ENCODE measurements at places on chromosomes 2 and 18. TPM values are rescaled to one million over a fixed set of nuclear protein-coding genes. Genes with fewer than 3 reads are reported as not detected.
A peak's percentile ranks its signal among the peaks of the same experiment; 100 is the strongest.

DNA sequence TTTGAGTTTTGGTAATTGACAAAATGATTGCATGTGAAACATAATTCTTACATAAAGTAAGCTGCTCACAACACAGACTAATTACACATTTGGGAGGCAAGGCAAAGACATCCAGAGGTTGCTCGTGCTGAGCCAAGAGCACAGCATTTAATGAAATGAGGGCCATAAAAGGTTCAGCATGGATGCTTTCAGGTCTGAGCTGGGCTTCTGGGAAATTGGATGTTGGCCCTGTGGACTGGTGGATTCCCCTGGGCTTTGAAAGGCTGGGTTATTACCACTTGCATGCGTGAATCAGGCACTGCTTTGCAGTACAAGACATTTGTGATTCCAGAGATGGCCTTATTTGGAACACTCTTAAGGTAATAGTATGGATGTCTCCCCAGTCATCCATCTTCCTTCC lies 533.5 kb upstream of the NRP2 start:
- DNase-seq = peak; percentile 22

DNA sequence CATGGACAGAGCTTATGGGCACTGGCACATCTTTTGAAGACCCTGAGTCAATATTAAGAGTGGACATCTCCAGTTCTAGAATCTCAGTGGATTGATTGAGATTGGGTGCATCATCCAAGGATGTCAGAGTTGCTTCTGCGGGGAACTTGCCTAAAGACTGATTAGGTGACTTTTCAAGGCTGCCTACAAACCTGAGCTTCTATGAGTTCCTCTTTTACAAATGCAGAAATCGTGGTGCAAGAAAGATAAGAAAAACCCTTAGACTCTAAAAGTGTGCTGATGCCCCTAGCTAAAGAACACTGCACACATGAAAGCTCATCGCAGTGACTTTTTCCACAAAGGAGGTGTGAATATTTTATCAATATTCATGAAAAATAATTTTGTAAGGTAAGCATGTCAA lies 86.8 kb upstream of the NEDD4L start:
- no peak for DNase-seq

- no peak for DNase-seq
These were observed 23.6 kb downstream of the SUCLG1 start for GRCh38 chr2:84435345-84436025.

The G6PC2 gene
- total RNA-seq = not detected

The NPPC gene
- not detected for total RNA-seq

DNA sequence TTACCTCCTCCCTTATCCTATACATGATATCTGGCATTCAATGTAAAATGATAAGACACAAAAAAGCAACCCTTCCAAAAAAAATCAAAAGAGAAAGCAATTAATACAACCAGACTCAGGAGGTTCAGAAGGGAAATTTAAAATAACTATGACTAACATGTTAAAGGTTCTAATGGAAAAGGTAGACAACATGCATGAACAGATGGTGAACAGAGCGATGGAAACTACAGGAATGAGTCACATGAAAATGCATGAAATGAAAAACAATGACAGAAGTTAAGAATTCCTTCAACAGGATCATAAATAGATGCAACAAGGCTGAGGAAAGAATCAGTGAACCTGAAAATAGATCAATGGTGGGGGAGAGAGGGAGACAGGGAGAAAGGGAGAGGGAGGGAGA lies 26.1 kb upstream of the ERCC3 start:
- DNase-seq = no peak

GRCh38 chr18:75297731-75298130 lies 87.1 kb downstream of the TSHZ1 start:
- no peak for DNase-seq

DNA sequence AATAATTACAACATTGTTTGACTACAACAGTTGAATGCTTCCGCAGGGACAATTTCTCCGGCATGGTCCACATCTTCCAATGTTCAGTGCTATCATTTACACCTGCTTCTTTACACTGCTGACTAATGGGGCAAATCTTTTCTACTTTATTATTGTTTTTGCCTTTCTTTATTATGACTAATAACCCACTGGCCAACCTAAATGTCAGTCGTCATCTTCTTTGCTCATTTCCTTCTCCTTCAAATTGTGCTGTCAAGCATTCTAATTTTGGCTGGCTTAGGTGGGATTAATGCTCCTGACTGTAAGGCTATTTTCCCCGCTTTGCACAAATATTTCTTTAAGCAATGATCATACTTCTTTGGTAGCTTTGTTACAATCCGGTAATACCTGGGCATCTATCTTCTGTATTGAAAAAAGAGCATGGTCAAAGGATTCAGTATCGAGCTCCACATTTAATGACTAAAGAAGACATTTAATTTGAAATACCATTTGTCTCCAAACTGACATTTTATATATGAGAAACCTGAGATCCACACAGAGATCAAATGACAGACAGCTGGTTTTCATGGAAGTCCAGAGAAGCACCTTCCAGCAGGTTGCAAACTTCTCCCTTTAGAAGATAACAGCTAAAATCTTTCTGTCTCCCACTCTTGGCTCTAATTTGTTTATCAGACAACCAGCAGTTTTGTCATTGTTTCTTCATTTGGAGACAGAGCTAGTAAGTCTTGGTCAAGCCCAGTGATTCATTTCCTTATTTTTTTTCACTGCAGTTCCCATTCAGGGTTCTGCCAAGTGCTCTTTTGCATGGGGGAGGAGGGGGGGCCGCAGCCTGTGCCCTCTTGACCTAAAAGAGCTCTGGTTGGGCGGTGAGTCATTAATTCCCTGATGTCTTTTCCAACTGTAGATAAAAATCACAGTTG lies 132.9 kb downstream of the SOCS6 start:
- peak; percentile 93 for DNase-seq

GRCh38 chr2:164186591-164186990 lies 434.7 kb downstream of the GRB14 start:
- no peak for DNase-seq

The SLC23A3 gene
- total RNA-seq = 1.4 TPM

DNA sequence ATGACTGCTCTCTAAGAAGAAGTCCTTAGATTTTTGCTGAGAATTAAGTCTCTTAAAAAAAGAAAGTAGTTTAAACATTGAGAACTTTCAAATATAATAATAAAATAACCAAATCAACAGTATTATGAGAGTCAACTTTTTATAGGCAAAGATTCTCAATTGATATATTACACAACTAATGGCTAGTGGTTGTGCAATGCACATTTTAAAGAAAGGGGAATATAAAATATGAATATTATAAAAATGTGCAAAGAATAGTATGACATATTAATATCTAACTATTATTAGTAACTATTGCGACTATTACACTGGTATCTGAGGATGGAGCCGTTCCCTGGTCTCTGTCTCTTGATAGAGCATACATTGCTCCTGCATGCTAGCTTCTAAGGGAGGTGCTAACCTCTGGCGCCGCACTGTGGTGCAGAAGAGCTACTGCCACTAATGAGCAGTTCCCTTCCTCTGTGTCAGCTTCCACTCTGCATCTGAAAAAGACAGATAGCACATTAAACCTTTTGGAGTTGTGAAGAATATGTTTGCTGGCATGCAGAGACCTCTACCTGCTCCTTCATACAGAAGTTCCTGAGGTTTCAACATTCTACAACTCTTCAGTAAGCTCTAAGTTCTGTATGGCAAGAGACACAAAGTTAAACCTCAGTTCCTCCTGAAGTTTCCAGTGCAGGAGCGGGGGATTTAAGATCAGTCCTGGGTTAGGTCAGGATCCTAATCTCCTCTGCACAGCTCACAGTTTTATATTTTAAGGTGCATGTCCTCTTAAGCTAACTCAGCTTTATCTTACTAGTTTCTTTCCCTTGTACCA lies 3.5 kb upstream of the SLC9A2 start:
- DNase-seq = peak; percentile 93

The AMER3 gene
- total RNA-seq = not detected

DNA sequence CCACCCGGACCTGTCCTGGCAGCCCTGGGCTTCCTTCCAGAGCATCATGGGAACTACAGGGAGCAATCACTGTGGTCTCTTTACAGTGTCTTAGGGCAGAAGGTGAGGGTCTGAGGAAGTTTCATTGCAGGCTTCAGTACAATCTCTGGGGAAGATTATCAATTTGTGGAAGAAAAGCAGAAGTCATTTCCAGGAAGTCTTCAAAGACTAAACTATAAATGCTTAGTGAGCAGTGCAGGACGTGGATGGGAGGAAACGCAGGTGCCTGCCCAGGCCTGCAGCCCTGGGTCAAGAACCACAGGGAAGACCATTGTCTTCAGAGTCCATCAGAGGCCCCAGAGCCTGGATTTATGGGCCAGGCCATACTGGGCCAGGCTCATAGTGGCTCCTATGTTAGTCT lies 54.3 kb downstream of the INO80C start:
- DNase-seq = no peak

The PDE11A gene
- total RNA-seq = 0.36 TPM

The RAD51AP2 gene
- total RNA-seq = not detected

The FAM237A gene
- total RNA-seq = not detected

The YPEL5 gene
- 92.3 TPM for total RNA-seq

DNA sequence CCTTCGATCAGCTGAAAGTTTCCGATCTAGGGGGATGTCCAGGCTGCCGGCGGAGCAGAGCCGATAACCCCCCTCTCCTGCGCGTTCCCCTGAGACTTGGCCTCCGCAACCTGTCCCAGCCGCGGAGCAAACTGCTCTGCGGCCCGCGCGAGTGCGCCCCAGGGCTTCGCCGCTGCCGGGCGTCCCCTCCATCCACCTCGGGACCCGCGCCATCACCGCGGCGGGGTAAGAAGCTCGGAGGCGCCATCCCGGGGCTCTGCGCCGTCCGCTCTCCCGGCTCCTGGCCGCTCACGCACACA lies 990 bp upstream of the GDF7 start:
- peak; percentile 80 for DNase-seq

- peak; percentile 66 for DNase-seq
These were observed 10.5 kb downstream of the CCDC93 start for GRCh38 chr2:118003396-118003824.

The MIB1 gene
- 56.9 TPM for total RNA-seq

- DNase-seq = no peak
These were observed 171.9 kb downstream of the PID1 start for GRCh38 chr2:229099231-229099630.

DNA sequence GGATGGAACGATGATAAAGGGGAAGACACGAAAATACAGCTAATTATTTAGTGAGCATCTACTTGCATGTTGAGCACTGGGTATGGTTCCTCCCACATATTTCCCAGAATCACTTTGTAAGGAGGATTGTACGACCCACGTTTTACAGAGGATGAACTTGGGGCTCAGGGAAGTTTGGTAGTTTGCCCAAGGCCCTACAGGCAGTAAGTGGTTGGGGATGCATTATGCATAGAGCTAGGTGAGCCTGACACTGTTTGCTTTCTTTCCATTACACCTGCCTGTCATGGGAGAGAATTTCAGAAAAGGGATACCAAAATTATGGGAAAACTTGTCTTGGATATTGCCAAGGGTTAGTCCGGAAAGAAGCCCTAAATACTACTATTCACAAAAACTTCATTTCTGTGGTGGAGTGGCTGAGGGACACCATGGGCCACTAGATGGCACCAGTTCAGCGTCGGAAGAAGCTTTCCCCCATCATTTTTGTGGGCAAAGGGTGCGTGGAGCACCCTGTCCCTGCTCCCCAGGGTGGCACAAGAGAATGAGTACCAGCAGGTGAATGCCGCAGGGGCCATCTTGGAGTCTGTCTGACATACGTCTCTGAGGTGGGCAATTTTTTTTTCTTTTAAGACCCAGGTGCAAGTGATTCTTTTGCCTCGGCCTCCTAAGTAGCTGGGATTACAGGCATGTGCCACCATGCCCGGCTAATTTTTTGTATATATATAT lies 23.5 kb upstream of the C18orf32 start:
- DNase-seq = peak; percentile 69

DNA sequence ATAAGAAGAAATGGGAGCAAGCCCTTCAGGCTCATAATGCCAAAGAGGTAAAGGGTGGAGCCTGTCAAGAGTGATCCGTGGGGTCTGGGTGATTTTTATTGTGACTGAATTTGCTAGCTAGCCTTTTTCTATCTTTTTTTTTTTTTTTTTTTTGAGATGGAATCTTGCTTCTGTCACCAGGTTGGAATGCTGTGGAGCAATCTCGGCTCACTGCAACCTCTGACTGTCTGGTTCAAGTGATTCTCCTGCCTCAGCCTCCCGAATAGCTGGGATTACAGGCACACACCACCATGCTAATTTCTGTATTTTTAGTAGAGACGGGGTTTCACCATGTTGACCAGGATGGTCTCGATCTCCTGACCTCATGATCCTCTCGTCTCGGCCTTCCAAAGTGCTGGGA lies 29.1 kb downstream of the DRC1 start:
- DNase-seq = no peak

DNA sequence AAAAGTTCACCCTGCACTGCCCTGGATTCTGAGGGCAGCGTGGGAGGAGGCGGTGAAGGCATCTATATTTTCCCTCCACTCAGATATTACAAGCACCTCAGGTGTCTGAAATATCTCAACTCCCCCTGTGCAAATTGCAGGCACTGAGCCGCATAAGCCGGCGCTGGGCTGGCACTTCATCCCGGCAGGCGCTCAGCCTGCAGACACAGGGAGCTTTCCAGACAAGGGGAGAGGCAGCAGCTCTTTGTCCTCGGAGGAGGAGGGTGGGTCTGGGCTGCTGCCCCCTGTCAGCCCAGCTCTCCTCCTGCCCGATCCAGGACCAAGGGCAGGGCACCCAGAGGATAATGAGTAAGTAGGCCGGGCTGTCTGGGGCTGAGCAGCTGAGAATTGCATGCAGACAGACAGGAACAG lies 189.3 kb upstream of the MYT1L start:
- no peak for DNase-seq

GRCh38 chr18:33594799-33595198 lies 16.8 kb downstream of the ASXL3 start:
- no peak for DNase-seq

The SP5 gene
- not detected for total RNA-seq

The LRRC30 gene
- total RNA-seq = not detected

All from osteoblast (primary cell).